Kidney (tissue), 22 donors: ENCODE measurements at places on chromosomes 13 and 19. TPM values are rescaled to one million over a fixed set of nuclear protein-coding genes. Genes with fewer than 3 reads are reported as not detected.

- no peak for DNase-seq
Observed at GRCh38 chr19:32977280-32977679, 5.2 kb downstream of the FAAP24 start.

ZNF491 gene
- total RNA-seq = 2.5 TPM

DNA sequence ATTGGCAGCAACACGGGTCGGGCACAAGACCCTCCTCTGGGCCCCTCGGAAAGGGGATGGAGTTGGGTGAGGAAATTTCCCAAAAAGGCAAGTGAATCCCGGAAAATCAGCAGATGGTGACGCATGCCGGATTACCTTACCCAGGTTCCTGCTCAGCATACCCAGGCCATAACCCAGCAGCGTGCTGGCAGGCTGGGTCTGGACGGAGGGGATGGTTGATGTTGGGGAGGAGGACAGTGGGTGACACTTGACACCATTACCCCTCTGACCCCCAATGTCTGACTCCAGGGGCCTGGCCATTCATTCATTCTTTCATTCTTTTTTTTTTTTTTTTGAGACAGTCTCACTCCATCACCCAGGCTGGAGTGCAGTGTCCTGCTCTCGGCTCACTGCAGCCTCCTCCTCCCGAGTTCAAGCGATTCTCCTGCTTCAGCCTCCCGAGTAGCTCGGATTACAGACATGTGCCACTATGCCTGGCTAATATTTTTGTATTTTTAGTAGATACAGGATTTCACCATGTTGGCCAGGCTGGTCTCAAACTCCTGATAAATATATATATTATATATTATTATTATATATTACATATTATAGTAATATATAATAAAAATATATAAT lies 799 bp downstream of the PVR start:
- DNase-seq = peak; percentile 81

DNA sequence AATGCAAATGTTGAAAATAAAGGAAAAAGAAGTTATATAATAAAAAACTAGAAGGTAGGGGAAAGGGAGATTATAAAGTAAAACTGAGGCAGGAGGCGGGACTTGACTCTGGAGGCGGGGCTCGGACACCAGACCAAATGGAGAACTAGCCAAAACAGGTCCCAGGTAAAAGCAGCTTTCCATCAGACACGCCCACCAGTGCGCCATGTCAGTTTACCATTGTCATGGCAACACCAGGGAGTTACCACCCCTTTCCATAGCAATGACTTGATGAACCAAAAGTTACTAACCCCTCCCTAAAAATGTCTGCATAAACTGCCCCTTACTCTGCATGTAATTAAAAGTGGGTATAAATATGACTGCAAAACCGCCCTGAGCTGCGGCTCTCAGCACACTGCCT lies 70.9 kb downstream of the PEPD start:
- no peak for DNase-seq

- no peak for DNase-seq
Observed at GRCh38 chr13:111389621-111390521, 69.4 kb downstream of the TEX29 start.

DNA sequence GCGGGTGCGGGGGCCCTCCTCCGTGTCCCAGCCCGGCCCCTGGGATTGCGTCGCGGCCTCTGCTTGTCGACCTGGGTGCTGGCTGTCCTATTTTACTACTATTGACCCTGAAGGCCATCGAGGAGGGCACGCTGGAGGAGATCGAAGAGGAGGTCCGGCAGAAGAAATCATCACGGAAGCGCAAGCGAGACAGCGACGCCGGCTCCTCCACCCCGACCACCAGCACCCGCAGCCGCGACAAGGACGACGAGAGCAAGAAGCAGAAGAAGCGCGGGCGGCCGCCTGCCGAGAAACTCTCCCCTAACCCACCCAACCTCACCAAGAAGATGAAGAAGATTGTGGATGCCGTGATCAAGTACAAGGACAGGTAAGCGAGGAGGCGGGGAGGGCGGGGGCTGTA lies 48.1 kb upstream of the LDLR start:
- no peak for DNase-seq
